CMK (cell line): ENCODE measurements at places on chromosomes 12 and 14.

DNA sequence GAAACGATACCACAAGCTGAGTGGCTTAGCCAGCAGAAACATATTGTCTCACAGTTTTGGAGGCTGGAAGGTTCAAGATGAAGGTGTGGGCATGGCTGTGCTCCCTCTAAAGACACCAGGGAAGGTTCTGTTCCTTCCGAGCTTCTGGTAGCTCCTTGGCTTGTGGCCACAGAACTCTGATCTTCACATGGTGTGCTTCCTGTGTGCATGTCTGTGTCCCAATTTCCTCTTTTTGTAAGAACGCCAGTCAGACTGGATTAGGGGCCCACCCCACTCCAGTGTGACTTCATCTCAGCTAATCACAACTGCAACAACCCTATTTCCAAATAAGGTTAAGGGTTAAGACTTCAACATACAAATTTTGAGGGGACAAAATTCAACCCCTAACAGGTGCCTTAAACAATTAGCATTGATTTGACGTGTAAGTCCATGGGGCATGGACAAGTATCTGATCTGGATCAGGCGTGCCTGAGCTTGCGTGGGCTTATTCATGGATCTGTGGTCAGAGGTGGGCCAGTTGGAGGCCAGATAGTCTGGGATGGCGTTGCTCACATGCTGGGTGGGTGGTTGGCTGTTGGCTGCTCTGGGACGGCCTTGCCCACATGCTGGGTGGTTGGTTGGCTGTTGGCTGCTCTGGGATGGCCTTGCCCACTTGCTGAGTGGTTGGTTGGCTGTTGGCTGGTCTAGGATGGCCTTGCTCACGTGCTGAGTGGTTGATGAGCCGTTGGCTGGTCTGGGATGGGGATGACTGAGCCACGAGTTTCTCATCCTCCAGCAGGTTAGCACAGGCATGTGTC is 88.5 kb downstream of the LGMN start:
- DNase-seq: no peak

DNA sequence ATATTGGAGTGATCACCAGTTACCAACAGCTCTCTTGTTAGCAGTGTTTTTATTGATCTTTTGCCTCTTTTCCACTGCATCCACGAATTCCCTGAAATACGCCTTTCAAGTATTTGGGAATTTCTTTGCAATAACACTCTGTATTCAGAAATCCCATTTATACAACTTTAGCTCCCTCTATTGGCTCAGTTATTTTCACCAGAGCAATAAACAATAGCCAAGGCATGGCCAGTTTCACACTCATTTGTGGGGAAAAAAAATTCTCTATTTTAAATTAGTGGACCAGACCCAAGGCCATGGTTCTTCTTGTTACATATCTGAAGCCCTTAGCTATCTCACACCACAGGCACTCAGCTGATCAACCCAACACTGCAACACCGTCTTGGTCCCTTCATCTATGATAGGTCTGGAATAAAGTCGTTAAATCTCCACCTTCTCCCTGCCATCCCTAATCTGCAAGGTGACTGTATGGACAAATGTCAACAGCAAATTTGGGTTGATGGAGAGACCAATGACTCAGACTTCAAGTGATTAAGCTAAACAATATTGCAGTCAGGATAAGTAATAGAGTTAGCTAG is 92.4 kb upstream of the TMEM260 start:
- no peak for DNase-seq

GRCh38 chr14:79325071-79325470 is 886.2 kb downstream of the DIO2 start:
- DNase-seq: no peak

DNA sequence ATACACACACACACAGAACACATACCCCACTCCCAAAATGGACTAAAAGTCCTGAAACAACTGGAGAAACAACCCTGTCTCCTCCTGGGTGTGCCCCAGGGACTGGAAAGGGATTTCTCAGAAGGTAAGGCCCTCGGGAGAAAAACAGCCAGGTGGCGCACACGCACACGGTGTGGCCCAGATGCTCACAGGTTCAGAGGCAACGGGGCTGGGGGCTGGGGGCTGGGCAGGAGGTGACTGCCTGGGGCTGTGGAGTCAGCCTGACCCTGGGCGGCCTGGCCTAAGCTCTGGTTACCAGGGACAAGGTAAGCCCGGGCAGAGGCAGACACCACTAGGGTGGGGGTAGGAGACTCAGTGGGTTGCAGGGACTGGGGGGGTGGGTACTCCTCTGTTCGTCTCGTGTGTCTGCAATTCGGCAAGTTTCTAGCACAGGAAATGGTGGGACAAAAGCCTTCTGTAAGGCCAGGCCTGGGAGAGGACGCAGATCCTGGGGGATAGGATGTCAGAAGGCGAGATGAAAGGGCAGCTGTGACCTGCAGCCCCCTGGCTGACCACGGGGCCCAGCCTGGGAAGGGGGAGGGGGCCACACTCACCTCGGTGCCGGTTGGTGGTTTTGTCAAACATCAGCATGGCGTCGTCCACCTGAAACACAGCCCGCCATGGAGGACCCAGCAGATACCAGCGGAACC is 10.4 kb downstream of the MSI1 start:
- no peak for DNase-seq

- no peak for DNase-seq
Measured at GRCh38 chr12:238116-238515, 24.2 kb upstream of the SLC6A12 start.

DNA sequence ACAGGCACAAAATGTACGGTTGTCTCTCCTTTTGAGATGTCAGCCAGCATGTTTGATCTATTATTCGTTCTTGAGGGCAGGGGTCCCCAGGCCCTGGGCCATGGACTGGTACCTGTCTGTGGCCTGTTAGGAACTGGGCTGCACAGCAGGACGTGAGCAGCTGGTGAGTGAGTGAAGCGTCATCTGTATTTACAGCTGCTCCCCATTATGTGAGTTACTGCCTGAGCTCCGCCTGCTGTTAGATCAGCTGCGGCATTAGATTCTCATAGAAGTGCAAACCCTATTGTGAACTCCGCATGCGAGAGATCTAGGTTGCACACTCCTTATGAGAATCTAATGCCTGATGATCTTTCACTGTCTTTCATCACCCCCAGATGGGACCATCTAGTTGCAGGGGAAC is 41.4 kb upstream of the SCN8A start:
- no peak for DNase-seq

DNA sequence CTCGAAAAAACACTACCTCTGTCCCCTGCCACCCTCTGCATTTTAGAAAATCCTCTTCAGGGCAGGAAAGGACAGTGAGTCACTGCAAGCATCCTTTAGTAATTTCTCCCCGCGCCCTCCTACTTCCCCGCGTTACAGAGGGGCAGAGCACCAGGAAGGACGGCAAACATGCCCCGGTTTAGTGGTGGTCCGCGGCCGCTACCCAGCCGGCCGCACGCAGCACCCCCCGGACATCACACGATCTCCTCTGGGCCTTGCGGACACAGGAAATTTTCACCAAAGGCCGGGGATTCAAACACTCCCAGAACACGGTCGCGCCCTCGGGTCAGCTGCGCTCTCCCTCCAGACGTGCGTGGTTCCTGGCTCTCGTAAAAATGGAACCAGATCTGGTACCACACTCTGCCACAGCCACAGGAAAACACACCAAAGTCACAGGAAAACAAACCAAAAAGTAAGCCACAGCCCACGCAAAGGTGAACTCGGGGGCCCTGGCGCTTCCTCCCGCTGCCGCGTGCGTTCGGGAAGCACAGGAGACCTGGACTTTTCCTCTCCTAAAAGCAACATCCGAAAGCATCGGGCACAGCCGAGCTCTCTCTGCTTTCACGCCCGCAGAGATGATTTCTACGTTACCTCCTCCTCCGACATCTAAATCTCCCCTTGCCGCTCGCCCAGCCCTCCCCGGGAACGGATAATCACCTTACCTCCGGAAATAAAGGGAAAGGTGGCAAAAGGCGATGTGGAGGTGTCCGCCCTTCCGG is 839 bp downstream of the SLC38A1 start:
- no peak for DNase-seq

- no peak for DNase-seq
Measured at GRCh38 chr14:37138898-37139297, 33.5 kb downstream of the SLC25A21 start.

- DNase-seq: no peak
Measured at GRCh38 chr12:129079719-129080118, 226.4 kb downstream of the GLT1D1 start.

- DNase-seq: no peak
Measured at GRCh38 chr12:51921017-51921725, 13.9 kb downstream of the ACVRL1 start.

GRCh38 chr14:103530390-103530789 is 1.4 kb downstream of the TRMT61A start:
- no peak for DNase-seq

DNA sequence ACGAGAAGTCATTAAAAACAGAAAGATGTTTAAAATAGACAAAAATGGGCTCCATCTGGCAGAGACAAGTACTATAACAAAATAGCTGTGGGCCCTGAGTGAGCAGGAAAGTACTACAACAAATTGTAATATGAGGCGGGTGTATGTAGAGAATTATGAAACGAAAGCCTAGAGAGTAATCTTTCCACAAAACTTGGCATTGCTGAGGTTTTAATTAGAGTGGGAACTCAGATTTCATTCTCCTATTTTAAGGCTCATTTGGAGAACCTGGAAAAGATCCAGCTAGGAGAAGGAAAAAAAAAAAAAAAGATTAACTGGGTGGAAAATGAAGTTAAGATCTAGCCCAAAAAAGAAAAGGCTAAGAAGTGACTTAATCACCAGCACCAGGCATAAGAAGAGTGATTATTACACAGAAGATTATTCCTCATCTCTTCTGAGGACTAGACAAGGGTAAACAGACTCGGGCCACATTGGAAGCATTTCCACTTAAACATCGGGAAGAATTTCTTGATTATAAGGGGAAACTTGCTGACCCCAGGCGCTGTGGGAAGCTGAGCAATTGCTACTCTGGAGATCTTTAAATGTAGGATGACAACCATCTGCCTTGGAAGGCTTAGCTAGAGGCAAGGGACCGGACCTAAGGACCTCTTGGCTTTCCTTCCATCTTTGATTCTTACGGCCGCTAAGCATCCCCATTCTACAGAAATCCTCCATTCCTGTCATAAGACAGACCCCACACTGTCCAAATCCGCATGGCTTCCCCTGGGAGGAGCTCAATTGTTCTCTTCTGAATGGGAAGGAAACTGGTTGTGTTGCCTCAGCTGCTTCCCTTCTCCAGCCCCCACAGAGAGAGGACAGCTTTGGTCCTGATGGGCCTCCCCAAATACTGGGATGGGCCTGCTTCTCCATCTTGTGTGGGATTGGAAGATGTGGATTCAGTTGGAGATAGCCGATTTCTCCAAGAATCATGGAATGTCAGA is 40.6 kb downstream of the IGF1 start:
- DNase-seq: no peak

DNA sequence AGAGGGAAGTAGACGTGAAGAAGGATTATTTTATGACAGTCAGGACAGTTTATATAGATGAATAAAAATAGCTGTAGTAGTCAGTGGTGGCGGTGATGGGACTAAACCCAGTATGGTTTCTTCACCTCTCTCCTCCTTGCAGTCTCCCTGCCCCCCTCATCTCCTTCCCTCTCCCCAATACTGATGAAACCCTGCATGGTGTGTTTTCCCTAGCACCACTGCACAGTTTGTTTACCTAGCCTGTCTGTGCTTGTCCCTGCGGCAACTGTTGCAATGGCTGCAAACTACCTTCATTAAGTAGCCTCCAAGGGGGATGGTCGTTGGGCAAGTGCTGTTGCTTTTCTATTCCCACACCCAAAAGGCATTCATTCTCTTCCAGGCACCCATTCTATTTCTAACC is 14.7 kb downstream of the PCBP2 start:
- no peak for DNase-seq

DNA sequence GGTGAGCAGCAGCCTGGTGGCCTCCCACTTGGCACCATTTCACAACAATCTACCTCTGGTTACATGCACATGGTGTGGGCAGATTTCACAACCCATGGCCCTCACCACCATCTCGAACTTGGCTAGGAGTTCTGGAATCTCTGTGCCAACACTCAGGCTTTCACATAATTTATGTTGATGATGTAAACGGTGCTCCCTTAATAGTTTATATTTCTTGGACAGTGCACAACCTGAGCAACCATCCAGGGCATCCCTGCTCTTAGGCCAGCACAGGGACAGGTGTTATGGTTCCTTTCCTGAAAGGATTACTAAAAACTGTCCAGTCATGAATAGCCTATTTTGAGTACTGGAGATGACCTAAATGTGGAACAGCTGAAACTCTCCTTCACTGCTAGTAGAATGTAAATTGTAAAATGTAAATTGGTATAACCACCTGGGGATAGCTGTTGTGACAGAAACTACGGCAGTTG is 28.6 kb downstream of the ABCB9 start:
- DNase-seq: no peak

DNA sequence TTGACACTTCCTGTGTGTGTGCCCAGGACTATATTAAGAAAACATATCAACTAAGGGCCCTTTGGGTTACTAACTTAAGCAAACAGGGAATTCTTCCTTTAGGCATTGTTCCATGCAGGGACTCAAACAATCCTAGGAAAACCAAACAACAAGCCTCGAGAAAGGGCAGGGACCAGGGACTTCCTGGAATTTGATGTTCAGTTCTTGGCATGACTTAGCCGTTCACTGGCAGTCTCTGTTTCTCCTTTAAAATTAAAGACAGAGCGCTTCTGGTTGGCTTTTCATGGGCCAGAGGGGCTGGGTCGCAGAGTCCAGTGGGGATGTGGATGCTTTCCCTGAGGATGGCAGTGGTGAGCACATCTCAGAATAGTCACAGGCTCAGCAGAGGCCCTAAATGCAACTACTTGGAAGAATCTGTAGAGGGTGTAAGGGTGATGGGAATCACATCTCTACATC is 35.2 kb downstream of the RNFT2 start:
- no peak for DNase-seq

DNA sequence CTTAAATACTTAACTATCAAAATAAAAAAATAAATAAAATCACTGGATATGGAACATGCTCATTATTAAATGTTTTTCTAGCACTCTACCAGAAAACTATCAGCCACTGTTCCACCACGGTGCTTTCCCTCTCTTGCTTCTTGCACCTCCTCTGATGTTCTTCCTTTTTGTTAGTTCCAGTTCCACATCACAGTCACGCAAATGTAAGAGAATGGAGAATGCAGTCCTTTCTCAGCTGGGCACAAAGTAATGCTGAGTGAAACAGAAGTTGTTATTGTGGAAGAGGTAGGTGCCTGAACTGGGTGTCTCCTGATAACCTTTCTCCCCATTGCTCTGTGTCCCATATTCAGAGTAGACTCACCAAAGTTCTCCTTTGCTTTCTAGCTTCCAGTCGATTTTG is 1116.9 kb upstream of the TMEM132C start:
- DNase-seq: no peak

DNA sequence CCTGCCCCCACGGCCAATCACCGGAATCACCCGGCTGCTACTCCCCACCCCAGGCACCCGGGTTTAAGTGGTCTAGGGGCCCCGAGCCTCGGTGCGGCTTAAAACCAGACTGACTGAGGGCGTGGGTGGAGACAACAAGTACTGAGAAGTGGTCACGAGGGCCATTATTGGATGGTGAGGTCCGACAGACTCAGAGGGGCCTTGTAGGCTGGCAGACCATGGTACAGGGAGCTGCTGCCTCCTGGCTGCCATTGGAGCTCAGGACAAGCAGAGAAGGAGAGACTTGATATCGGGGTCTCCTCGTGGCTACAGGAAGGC is 54.1 kb downstream of the FBRSL1 start:
- no peak for DNase-seq

GRCh38 chr14:58280954-58281787 is 17.2 kb upstream of the ARID4A start:
- no peak for DNase-seq

- no peak for DNase-seq
Measured at GRCh38 chr14:101634202-101634849, 73.0 kb downstream of the DIO3 start.
